Pancreas (tissue), 10 donors: ENCODE measurements at places on chromosomes 5 and 9.

DNA sequence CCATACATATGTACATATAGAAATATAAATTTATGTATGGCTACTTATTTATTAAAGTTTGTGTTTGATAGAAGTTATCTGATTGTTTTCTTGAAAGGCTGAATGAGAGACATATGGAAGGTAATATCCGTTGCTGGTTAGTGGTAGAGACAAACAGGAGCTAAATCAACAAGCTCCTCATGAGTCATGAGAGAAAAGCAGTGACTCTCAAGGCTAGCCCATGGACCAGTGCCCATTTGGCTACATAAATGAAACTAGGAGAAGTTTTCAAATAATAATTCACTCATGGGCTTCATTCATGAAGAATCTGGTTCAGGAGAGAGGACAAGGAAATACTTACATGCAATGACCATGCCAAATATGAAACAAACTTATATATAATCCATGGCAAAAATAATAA, 504.5 kb upstream of the ITGA1 start:
- DNase-seq = peak; percentile 75

- DNase-seq = no peak
Measured at GRCh38 chr9:38244971-38245370, 147.5 kb upstream of the ALDH1B1 start.

GRCh38 chr9:124662561-124662960, 108.5 kb downstream of the NR6A1 start:
- DNase-seq = no peak

DNA sequence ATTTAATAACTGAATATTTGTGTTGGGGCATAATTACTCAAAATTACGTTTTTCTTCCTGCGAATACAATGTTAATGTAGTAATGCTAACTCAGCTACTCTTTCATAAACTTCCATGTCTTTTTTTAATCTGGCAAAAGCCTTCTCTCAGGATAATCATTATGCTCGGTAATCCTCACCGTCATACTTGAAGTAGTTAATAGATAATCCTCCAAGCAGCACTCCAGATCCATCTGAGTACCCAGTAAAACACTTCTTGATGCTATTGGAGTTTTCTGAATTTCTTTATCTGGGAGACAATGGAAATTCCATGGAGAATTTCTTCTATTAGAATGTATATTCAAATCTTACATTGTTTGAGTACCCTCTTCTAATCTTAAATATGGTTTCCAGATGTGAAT, 34.3 kb downstream of the PARP8 start:
- no peak for DNase-seq

GRCh38 chr9:121331549-121331948, 38.5 kb downstream of the STOM start:
- no peak for DNase-seq

GRCh38 chr9:20505574-20505973, 116.7 kb downstream of the MLLT3 start:
- DNase-seq = no peak

GRCh38 chr9:121261755-121262154, 6.2 kb upstream of the GSN start:
- no peak for DNase-seq
